ENCODE measurements at places on chromosomes 13 and 19.

DNA sequence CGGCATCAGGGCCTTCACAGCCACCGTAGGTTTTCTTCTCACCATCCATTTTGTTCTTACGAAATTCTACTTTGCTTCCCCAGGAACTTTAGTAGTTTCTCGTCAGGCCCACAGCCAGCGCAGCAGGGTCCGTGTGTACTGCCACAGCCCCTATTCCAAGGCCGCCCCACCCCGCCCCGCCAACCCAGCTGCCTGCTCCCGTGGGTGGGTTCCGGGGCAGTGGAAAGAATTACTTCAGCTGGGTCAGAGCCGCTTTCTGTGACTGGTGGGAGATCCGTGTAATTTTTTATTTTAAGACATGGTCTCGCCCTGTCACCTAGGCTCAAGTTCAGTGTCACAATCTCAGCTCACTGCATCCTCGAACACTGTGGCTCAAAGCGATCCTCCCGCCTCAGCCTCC lies 4.2 kb downstream of the OR7D2 start:
- no peak for DNase-seq

DNA sequence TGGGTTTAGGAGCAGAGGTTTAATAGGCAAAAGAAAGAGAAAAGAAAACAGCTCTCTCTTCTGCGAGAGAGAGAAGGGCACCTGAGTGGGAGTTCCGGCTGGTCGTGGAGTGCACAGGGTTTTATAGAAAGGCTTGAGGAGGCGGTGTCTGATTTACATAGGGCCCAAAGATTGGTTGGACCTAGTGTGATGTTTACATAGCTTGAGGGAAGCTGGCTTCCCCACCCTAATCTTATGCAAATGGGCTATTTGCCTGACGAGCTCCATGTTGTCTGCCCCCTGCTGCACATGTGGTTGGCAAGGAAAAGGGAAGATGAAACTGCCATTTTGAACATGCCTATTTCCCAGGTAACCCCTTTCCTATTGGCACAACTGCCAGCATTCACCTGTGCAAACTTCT lies 21.5 kb upstream of the MEDAG start:
- no peak for DNase-seq

GRCh38 chr13:95298971-95299621 lies 2.2 kb downstream of the ABCC4 start:
- no peak for DNase-seq

DNA sequence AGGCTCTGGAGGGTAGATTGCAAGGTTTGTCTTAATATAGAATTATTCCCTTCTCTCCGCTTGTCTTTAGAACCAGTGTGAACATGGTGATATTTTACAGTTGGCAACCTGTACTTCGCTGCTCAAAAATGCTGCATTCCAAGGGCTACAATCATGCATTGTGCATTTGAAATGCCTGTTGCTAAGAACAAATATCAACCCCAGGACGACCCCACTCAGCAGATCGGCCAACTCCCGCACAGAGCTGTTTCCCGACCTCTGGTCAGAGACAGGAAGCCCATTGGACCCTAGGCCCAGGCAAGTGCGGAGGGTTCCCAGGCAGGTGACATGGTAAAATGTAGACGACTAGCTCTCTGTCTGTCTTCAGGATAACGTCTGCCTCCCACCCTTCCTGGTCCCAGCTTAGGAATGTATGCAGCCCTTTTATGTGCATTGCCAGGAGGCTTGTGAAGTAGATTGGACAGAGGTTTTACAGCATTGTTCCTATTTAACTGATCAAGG lies 263.5 kb downstream of the FOXO1 start:
- no peak for DNase-seq

DNA sequence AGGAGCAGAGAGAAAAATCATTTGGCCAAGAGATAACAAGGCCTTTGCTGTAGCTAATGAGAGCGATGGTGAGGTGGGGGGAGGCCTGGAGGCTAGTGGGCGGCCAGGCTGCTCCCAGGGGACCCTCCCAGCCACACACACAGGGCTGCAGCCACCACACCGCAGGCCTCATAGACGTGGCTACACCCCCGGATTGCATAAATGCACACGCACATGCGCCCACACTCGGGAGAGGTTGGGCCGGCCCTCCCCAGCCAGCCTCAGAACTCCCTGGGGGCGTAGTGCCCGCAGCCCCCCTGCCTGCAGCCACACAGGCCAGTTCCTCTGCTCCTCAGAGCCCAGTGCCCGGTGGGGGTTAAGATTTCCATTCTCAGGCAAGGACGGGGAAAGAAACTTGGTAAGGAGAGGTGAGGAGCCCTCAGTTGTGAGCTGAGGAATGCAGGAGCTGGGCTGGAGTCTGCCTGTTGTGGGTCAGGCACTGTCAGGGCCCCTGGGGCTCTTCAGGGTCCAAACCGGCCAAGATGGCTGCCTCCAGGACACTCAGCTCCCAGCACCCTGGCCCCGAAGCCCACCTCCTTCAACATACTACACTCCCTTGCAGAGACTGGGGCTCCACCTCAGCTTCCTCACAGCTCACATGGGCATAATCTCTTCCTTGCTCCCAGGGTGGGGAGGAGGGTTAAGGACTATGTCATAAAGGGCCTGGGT lies 8.0 kb downstream of the PTH2 start:
- DNase-seq: peak; percentile 38

GRCh38 chr19:36686365-36687213 lies 823 bp upstream of the ZNF567 start:
- DNase-seq: no peak

GRCh38 chr13:72677431-72677830 lies 50.0 kb downstream of the MZT1 start:
- DNase-seq: no peak

DNA sequence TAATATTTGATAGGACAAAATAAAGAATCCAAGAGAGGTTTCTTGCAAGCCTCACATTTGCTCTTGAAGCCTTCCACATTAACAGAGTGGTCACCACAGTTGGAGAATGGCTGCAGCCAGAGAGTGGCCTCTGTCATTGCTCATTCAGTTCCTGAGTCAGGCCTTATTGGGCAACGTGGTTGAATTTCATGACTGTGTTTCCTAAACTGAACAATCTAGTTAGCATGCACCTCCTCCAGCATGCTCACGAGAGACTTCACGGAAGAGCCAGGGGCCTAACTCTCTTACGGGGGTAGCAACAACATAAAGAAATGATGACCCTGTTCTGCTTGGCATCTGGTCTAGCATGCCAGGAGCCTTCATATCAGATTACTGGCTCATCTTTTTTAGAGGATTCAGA lies 9.6 kb upstream of the UBL3 start:
- peak; percentile 66 for DNase-seq

GRCh38 chr19:56917529-56917928 lies 77.0 kb upstream of the PEG3 start:
- DNase-seq: no peak

DNA sequence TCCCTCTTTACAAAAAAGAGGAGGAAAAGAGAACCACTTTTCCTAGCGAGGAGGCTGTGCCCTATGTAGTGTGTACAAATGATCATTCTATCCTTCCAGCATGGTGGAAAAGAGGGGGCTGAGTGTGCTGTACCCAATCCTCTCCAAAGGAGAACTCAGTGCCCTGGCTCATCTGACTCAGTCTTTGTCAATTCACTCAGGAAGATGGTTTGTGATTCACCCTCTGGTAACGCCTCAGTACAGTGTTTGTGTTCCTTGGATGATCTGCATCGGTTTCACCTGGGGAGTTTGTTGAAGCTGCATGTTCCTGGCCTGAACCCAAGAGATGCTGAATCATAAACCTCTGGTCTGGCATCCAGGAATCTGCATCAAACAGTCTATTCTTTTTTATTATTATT lies 18.3 kb upstream of the ENOX1 start:
- DNase-seq: peak; percentile 85

- DNase-seq: no peak
Observed at GRCh38 chr13:32734511-32734910, 148.3 kb downstream of the PDS5B start.

GRCh38 chr13:110070046-110070445 lies 236.9 kb downstream of the COL4A1 start:
- DNase-seq: no peak

- DNase-seq: peak; percentile 11
Observed at GRCh38 chr19:2337329-2337707, 8.8 kb downstream of the SPPL2B start.

- no peak for DNase-seq
Observed at GRCh38 chr19:41918653-41919244, 9.5 kb downstream of the ERFL start.

DNA sequence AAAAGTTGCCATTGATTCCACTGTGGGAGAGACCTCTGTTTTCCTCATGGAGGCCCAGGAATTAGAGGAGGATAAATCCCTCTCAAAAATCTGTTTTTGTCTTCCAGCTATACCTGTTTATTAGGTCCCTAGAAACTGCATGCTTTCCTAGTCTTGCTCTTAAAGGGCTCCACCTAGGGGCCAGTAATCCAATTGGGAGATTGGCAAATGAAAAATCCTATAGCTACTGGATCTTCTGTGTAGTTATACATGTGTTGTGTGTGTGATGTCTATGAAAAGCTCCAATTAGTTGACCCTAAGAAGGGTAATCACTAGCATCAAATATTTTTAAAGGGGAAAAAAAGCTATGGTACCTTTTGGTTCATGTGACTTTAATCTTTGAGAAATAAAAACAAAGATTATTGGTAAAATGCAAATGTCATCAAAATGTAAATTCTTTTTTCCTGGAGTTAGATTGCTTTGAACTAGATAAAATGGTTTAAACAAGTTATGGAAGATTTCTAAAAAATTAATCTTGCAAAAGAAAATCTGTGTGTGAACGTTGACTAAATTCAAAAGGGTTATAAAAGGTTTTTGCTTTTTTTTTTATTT lies 63.4 kb upstream of the C1QTNF9B start:
- no peak for DNase-seq

GRCh38 chr19:34408411-34408810 lies 4.2 kb downstream of the PDCD2L start:
- DNase-seq: no peak

- DNase-seq: no peak
Observed at GRCh38 chr19:34256835-34257558, 2.6 kb downstream of the GARRE1 start.

DNA sequence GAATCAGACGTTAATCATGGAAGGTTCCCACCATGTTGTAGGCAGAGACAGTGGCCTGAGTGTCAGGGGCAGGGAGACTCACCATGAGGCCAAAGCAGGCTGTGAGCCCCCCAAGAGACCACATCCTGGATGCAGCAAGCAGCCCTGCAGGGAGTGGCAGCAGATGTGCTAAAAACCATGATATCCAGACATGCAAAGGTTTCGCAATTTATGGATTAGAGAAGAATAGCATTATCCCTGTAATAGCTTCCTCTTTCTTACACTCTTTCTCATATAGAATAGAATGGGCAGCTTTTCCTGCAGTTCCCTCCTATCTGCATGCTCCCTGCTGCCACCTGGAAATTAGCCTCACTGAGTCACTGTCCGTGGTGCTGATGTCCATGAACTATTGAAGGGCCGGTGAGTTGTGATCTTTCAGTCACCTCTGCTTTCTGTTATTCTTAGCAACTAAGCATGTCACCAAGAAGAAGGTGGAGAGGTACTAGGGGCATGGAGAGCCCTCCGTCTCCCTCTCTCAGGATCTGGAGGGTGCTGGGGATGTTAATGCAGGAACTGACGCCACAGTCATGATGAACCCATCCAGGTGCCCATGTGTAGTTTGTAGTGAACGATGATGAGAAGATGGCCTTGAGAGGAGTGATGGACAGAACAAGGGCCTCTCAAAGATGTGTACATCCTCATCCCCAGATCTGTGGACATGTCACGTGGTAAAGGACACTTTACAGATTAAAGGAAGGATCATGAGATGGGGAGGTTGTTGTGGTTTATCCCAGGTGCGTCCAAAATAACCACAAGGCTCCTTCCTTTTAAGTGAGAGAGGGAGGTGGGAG lies 9.9 kb downstream of the CEACAM4 start:
- peak; percentile 1 for DNase-seq

DNA sequence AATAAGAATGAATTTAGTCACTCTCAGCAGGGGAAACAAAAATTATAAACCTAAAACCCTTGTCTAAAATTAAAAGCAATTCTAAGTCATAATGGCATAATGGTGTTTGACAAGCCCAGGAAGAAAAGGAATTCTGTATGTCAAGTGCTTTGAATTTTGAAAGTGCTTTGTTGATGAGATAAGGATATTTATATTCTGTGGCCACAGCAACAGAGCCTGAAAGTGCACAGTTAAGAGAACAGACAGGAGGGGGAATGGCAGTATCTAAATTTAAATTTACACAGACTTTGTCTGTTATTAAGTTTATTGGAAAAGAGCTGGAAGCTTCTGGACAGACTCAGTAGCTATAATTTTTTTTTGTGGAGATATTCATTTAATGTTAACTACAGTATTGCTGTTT lies 69.8 kb downstream of the OLFM4 start:
- DNase-seq: no peak

- no peak for DNase-seq
Observed at GRCh38 chr13:75782985-75783384, 146.9 kb downstream of the LMO7 start.

- DNase-seq: peak; percentile 53
Observed at GRCh38 chr19:41223431-41224234, 4.6 kb downstream of the AXL start.

DNA sequence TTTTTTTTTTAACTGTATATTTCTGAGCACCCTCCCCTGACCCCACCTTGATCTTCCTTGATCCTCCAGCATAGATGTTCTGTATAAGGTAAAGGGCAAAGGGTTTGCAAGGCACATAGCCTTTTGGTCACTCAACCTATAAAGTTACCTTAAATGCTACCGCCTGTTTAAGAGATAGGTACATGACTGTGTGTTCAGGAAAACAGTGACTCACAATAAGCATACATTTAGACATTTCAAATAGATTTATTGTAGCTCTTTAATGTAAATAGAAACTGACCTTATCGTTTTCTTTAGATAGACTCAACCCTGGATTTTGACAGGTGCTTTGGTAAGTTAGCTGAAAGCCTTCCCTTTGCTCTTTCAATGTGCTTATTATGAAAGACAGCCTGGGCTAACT lies 15.2 kb upstream of the SLC10A2 start:
- DNase-seq: no peak

DNA sequence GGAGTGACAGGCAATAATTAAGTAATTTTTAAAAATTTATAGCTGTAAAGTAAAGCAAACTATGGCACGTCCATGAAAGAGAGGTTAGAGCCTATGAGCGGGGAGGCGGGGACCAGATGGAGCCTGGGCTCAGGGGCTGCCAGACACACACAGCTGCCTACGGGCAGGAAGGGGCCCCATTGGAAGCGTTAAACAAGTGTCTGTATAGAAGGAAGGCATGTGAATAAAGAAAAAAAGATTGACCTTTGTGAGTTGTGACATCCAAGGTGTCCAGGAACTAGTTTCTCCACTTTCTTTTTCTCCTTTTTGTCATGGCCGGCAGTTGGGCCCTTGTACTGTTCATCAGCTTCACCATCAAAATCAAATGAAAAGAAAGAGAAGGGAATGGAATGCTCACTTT lies 56.8 kb downstream of the LRCH1 start:
- DNase-seq: no peak

DNA sequence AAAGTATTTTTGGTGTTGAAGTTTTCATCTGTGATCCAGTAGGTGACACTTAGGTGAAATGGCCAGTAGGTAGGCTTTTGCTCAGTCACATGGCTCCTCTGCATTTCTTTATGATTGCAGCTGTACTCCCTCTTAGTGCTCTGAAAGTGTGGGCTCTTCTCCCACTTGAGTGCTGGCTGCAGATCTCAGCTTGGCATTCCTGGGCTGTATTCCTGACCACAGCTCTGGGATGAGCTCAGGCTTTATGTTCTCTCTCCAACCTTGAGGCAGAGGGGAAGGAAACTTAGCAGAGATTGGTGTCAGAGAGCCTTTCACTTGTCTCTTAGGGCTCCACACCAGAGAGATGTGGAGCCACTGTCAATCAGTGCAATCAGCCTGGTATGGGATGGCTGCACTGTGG lies 254.3 kb downstream of the NDFIP2 start:
- no peak for DNase-seq

GRCh38 chr19:13466697-13467096 lies 39.6 kb downstream of the CACNA1A start:
- DNase-seq: no peak
